PC-3 (cell line): ENCODE measurements at places on chromosomes 11 and 22. TPM values are rescaled to one million over a fixed set of nuclear protein-coding genes. Genes with fewer than 3 reads are reported as not detected.

- peaks cover 1% of the 10 kb centered on the region for H3K4me1 ChIP-seq
- H3K27me3 ChIP-seq, result no peaks in the 10 kb centered on the region
- no peaks in the 10 kb centered on the region for H3K36me3 ChIP-seq
- H3K4me3 ChIP-seq, result no peak overlapping the region
- no peak for DNase-seq
These were observed 7.9 kb downstream of the ASCL2 start for GRCh38 chr11:2262301-2263070.

The CARD18 gene
- total RNA-seq, result not detected in 2 replicates

The GRK3 gene
- total RNA-seq, result under 0.01 TPM in 1 of 2 replicates, not detected in the other

DNA sequence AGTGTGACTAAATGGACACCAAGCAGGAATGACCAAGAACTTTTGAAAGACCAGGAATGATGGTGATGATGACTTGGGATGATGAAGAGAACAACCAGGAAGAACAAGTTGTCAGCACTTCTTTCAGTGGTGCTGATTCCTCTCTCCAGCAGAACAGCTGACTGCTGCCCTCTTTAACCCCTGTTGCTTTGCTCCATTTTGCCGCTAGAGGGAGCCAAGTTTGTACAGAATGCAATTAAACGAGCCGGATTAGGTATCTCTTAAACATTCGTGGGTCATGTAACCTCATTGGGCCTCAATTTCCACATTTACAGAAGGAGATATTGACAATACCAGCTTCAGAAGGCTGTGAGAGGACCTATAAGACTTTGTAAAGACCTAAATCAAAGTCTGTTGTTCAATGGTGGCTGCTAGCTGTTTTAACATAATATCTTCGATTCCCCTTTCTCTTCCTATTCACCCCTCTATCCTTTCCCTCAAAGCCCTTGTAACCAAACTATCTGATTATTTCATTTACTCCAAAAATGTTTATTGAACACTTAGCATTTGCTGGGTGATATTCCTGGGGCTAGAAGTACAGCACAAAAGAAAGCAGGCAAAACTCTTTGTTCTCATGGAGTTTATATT, 1.9 kb downstream of the OR4S1 start:
- no peak overlapping the region for H3K27ac ChIP-seq
- no peaks in the 10 kb centered on the region for H3K27me3 ChIP-seq
- no peaks in the 10 kb centered on the region for H3K4me1 ChIP-seq
- DNase-seq, result peak; percentile 75
- H3K36me3 ChIP-seq, result no peaks in the 10 kb centered on the region

The XKR3 gene
- not detected in 2 replicates for total RNA-seq

DNA sequence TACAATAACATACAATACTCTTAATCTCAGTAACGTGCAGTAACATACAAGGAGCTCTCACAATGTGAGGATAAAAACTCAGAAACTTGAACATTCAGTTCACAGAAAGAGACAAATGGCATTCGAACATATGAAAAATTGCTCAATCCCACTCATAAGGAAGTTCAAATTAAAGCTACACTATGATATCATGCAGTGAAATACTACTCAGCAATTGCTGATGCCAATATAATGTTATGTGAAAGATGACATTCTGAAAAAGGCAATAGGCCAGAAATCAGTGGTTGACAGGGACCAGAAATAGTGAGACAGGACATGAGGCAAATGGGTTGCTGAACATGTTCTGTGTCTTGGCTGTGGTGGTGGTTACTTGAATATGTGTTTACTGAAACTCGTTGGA, 33.7 kb upstream of the PITPNB start:
- H3K4me1 ChIP-seq, result peaks cover 4% of the 10 kb centered on the region; the same call in 1 of the 2 replicates
- no peaks in the 10 kb centered on the region for H3K36me3 ChIP-seq
- no peak overlapping the region for H3K27ac ChIP-seq
- no peak overlapping the region for H3K4me3 ChIP-seq
- H3K27me3 ChIP-seq, result no peaks in the 10 kb centered on the region

GRCh38 chr11:120510406-120511115, 987 bp upstream of the GRIK4 start:
- no peaks in the 10 kb centered on the region for H3K4me1 ChIP-seq
- DNase-seq, result no peak
- peaks cover 67% of the 10 kb centered on the region for H3K27me3 ChIP-seq
- peak overlapping the region; percentile 51; the same call in 1 of the 2 replicates for H3K4me3 ChIP-seq

DNA sequence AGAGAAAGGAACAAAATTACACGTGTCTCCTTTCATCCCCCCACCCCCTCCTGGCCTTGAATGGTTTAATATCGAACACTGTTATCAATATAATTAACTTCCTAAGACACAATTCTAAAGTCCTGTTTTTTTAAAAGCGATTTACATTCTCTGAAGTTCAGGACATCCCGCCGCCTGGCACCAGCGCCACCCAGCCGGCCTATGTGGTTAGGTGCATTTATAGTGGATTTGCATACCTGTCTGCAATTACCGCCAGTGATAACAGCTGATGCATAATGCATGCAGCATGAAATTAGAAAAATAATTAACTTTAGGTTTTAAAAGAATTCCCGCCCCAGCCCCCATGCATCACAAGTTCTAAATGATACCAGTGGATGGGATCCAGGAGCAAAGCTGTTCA, 58.6 kb downstream of the MACROD1 start:
- H3K4me3 ChIP-seq, result no peak overlapping the region
- no peaks in the 10 kb centered on the region for H3K27me3 ChIP-seq
- H3K36me3 ChIP-seq, result no peaks in the 10 kb centered on the region
- H3K4me1 ChIP-seq, result no peaks in the 10 kb centered on the region

DNA sequence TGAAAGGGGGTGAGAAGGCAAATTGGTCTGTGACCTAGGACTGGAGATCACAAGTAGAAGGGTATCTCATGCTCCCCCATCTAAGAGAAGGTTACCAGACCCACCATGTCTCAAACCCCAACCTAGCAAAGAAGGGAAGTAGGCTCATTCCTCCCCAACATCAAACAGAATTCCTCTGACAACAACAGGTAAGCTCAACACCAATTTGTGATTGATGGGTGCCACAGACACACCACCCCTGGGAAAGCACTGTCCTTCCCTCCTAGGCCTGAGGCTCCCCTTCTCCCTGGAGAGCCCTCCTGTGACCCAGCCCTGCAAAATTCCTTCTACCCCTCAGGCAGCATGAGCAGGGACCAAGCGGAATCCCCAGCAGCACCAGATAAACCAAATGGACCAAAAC, 154.3 kb downstream of the BUD13 start:
- no peak overlapping the region for H3K4me3 ChIP-seq
- no peaks in the 10 kb centered on the region for H3K4me1 ChIP-seq
- no peak overlapping the region for H3K27ac ChIP-seq
- no peaks in the 10 kb centered on the region for H3K36me3 ChIP-seq
- no peak for DNase-seq

The GATD1 gene
- 38.9 and 39.7 TPM in 2 replicates for total RNA-seq

GRCh38 chr11:63552921-63553320, 10.3 kb downstream of the PLAAT2 start:
- no peak overlapping the region for H3K4me3 ChIP-seq
- H3K4me1 ChIP-seq, result peaks cover 17% of the 10 kb centered on the region
- H3K27ac ChIP-seq, result peak overlapping the region; percentile 44
- peak; percentile 64 for DNase-seq

The TRPC6 gene
- total RNA-seq, result not detected in 2 replicates

DNA sequence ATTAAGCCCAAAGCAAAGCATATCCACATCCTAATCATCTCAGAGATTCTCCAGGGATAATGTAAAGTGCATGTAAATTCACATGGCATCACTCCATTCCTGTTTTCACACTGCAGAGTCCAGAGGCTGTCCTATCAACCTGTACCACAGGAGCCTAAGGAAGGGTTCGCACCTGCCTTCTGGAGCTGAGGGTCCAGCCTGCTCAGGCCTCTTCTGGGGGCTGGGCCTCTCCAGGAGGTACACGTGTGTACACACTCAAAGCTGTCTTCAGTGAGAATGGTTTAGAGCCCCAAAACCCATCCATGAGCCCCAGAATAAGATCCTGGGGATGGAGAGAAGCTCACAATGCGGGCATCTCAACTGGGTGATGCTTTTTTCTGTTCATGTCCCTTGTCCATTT, 23.9 kb downstream of the PI4KA start:
- H3K4me3 ChIP-seq, result no peak overlapping the region
- peaks cover 10% of the 10 kb centered on the region; the same call in 1 of the 2 replicates for H3K36me3 ChIP-seq
- no peak overlapping the region for H3K27ac ChIP-seq
- no peaks in the 10 kb centered on the region for H3K27me3 ChIP-seq
- H3K4me1 ChIP-seq, result no peaks in the 10 kb centered on the region
- DNase-seq, result no peak

The KRTAP5-11 gene
- total RNA-seq, result not detected in 2 replicates

The ESAM gene
- 10.4 and 10.8 TPM in 2 replicates for total RNA-seq

- peaks cover 29% of the 10 kb centered on the region for H3K27me3 ChIP-seq
- DNase-seq, result no peak
- no peak overlapping the region for H3K4me3 ChIP-seq
- H3K36me3 ChIP-seq, result no peaks in the 10 kb centered on the region
- peaks cover 17% of the 10 kb centered on the region for H3K4me1 ChIP-seq
These were observed 2.3 kb downstream of the YPEL4 start for GRCh38 chr11:57647372-57647771.

The LYVE1 gene
- not detected in 2 replicates for total RNA-seq

DNA sequence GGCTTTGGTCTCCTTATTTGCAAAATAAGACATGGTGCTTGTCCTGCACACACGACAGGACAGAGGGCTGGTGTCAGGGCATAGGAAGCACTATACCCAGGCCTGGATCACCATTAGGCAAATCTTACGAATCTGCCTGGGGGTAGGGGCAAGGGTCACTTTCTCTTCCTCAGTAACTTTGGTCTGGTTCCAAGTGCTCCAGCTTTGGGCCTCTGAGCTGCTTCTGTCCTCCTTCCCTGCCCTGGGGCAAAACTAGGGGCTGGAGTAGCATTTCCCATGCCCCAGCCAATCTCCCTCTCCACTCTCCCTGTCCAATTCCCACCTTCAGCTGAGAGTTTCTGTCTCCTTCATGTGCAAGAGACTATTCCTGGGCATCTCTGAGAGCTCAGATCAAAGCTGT, 123.7 kb upstream of the NECTIN1 start:
- H3K36me3 ChIP-seq, result no peaks in the 10 kb centered on the region
- H3K27ac ChIP-seq, result no peak overlapping the region
- no peaks in the 10 kb centered on the region for H3K4me1 ChIP-seq
- no peak overlapping the region for H3K4me3 ChIP-seq
- H3K27me3 ChIP-seq, result peaks cover 48% of the 10 kb centered on the region
- no peak for DNase-seq

The KRTAP5-2 gene
- not detected in 2 replicates for total RNA-seq

DNA sequence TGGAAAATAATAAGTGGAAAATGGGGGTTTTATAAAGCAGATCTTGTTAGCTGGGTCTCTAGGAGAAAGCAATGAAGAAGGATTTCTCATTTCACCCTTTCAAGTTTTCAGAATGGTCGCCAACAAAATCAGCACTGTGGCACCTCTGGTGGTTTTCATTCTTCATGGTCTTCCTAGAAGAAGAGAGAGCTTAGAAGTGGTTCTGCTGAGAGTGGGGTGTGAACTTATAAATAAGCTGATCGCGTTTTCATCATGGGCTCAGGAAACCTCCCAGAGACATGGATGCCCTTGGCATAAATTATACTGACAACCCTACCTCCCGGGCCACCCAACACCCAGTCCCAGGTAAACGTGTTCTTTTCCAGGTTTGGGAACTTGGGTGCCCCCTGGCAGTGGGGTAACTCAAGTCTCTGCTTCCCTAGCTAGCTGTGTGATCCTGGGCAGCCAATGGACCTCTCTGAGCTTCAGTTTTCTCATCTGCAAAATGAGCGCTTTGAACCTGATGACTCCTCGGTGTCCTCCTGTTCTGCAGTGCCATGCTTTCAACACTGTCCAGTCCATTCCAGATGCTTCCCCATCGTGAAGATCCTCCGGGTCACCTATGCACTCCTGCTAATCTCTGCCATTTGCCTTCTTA, 72.6 kb upstream of the GRAMD1B start:
- H3K4me3 ChIP-seq, result peak overlapping the region; percentile 65
- H3K27me3 ChIP-seq, result peaks cover 72% of the 10 kb centered on the region
- H3K36me3 ChIP-seq, result no peaks in the 10 kb centered on the region
- DNase-seq, result no peak
- no peaks in the 10 kb centered on the region; the same call in 1 of the 2 replicates for H3K4me1 ChIP-seq

The CTSW gene
- 0.11 TPM in 1 of 2 replicates, not detected in the other for total RNA-seq

The RPS25 gene
- total RNA-seq, result 813 and 931 TPM in 2 replicates

GRCh38 chr11:67607507-67607906, 771 bp downstream of the NDUFV1 start:
- H3K36me3 ChIP-seq, result peaks cover 28% of the 10 kb centered on the region
- H3K27me3 ChIP-seq, result no peaks in the 10 kb centered on the region
- no peak overlapping the region for H3K27ac ChIP-seq
- peaks cover 16% of the 10 kb centered on the region; the same call in 1 of the 2 replicates for H3K4me1 ChIP-seq
- peak overlapping the region; percentile 92 for H3K4me3 ChIP-seq
- no peak for DNase-seq

The CATSPER1 gene
- 0.17 and 1.1 TPM in 2 replicates for total RNA-seq

The SLC43A1 gene
- 7.4 and 12.4 TPM in 2 replicates for total RNA-seq

The KCNA4 gene
- not detected in 2 replicates for total RNA-seq

GRCh38 chr11:119523539-119524157, 100.7 kb upstream of the THY1 start:
- no peaks in the 10 kb centered on the region for H3K4me1 ChIP-seq
- no peak overlapping the region for H3K4me3 ChIP-seq
- H3K27me3 ChIP-seq, result peaks cover 16% of the 10 kb centered on the region
- no peak overlapping the region for H3K27ac ChIP-seq

The CUL5 gene
- total RNA-seq, result 32.1 and 37.0 TPM in 2 replicates

The ELP4 gene
- total RNA-seq, result 19.4 and 19.9 TPM in 2 replicates

DNA sequence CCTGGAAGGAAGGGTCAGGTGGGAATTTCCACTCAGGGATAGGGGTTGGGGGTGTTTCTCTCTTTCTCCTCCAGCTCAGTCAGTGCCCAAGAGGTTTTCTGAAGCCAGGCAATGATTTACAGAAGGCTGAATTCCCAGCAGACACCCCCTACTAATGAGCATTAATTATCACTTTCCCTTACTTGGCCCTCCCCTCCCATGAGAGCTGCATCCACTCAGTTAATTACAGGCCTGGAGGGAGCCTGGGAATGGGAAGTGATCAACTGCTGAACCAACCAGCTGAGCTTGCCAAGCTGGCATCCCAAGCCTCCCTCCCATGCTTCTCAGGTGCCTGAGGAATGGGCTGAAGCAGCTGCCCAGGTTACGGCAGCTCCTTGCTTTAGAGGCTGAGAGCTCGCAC, 992 bp downstream of the LGALS12 start:
- DNase-seq, result no peak
- H3K4me3 ChIP-seq, result no peak overlapping the region
- H3K36me3 ChIP-seq, result no peaks in the 10 kb centered on the region
- H3K27ac ChIP-seq, result no peak overlapping the region

GRCh38 chr22:50261615-50262459, at the start of gene MAPK12:
MAPK12 (minus strand) TSS chr22:50261683; CDS start chr22:50261509, 174 bp downstream.
- DNase-seq, result peak; percentile 28
- H3K27me3 ChIP-seq, result no peaks in the 10 kb centered on the region
- no peak within 1 kb of the TSS for H3K27ac ChIP-seq
- H3K36me3 ChIP-seq, result no peaks in the 10 kb centered on the region

DNA sequence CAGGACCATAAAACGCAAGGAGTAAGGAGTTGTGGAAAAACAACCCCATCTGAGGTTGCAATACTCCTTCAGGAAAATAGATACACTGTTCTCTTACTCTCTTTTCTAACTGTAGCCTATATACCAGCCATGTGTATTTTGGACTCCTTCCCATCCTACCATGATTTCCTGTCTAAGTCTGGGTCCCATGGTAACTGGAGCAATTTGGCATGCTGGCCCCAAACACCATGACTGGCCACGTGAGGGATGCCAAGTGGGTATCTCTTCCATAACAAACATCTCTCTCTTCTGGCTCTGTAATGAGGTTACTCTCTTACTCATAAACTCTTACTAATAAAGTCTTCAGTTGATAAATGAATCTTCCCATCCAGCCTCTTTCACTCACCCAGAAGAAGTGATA, 26.5 kb downstream of the ABTB2 start:
- H3K4me3 ChIP-seq, result peak overlapping the region; percentile 26; the same call in 1 of the 2 replicates
- H3K27me3 ChIP-seq, result no peaks in the 10 kb centered on the region
- H3K4me1 ChIP-seq, result peaks cover 50% of the 10 kb centered on the region
- DNase-seq, result peak; percentile 86
- H3K36me3 ChIP-seq, result no peaks in the 10 kb centered on the region
